ENCODE measurements at places on chromosomes 3 and 15. TPM values are rescaled to one million over a fixed set of nuclear protein-coding genes. Genes with fewer than 3 reads are reported as not detected.

OXSM gene
- total RNA-seq: 7.1 TPM

UBA7 gene
- 15.3 TPM for total RNA-seq

ADGRG7 gene
- total RNA-seq: not detected

EBLN2 gene
- total RNA-seq: 2.1 TPM

OIP5 gene
- total RNA-seq: 6.4 TPM

THPO gene
- not detected for total RNA-seq

C3orf49 gene
- not detected for total RNA-seq

PLSCR5 gene
- not detected for total RNA-seq

TICRR gene
- total RNA-seq: 17.0 TPM

TJP1 gene
- 118 TPM for total RNA-seq

TEX55 gene
- total RNA-seq: not detected

GRM2 gene
- 0.08 TPM for total RNA-seq

ACSBG1 gene
- total RNA-seq: not detected

BRK1 gene
- total RNA-seq: 108 TPM

FBXL22 gene
- total RNA-seq: 1.2 TPM

CHRM5 gene
- total RNA-seq: not detected

RASA2 gene
- total RNA-seq: 10.0 TPM

KLHL40 gene
- not detected for total RNA-seq

IGSF10 gene
- total RNA-seq: 0.20 TPM

WNT5A gene
- 17.7 TPM for total RNA-seq

KIF7 gene
- 0.60 TPM for total RNA-seq

PODXL2 gene
- total RNA-seq: 2.7 TPM

TPRG1 gene
- 30.4 TPM for total RNA-seq

GOLGA8M gene
- total RNA-seq: 0.36 TPM

SLC2A2 gene
- not detected for total RNA-seq
